Posterior vena cava (tissue), 2 donors: ENCODE measurements at places on chromosomes 7 and 10.
A peak's percentile ranks its signal among the peaks of the same experiment; 100 is the strongest.

GRCh38 chr10:10209167-10209566, 808.5 kb upstream of the CELF2 start:
- no peak for DNase-seq

DNA sequence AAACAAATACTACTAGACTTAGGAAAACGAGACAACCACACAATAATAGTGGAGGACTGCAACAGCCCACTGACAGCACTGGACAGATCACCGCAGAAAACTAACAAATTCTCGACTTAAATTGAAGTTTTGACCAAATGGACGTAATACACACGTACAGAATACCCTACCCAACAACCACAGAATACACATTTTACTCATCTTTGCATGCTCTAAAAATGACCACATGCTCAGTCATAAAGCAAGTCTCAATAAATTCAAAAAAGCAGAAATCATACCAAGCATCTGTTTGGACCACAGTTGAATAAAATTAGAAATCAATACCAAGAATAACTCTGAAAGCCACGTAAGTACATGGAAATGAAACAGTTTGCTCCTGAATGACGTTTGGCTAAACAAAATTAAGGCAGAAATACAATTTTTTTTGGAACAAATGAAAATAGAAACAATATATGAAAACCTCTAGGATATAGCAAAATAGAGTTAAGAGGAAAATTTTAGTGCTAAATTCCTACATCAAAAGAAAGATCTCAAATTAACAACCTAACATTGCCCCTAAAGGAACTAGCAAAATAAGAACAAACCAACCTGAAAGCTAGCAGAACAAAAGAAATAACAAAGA, 30.6 kb downstream of the MAPK8 start:
- DNase-seq: no peak

DNA sequence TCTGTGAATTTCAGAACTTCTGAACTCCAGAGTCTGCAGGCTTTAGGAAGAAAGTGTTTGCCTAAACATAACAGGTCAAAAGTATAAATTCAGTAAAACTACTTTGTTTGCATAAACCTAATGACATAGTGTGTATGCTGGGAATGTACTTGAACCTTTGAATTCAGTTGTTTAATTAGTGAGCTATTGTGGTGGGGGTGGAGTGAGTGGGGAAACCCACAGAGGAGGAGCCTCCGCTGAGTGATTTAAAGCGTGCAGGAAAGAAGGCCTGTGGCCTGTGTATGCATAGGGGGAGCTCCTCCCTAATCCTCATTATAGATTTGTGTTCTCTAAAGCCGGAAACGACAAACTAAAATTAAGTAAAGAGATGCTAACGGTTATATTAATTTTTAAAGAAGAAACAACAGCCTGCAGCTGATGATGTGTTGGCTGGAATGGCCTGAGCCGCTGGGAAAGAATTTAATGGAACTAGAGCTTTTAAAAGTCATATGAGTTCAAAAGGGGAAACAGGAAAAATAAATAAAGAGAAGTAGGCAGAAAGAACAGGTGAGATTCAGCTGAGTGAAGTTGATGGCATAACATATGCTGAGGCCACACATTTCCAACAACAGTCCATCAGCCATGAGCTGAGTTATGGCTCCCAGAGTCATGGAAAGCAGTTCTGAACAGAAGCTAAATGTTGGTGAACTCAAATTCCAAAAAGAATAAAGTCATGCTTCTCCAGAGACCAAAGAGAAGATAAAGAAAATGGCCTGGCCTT, 595.0 kb downstream of the GRM8 start:
- DNase-seq: no peak

DNA sequence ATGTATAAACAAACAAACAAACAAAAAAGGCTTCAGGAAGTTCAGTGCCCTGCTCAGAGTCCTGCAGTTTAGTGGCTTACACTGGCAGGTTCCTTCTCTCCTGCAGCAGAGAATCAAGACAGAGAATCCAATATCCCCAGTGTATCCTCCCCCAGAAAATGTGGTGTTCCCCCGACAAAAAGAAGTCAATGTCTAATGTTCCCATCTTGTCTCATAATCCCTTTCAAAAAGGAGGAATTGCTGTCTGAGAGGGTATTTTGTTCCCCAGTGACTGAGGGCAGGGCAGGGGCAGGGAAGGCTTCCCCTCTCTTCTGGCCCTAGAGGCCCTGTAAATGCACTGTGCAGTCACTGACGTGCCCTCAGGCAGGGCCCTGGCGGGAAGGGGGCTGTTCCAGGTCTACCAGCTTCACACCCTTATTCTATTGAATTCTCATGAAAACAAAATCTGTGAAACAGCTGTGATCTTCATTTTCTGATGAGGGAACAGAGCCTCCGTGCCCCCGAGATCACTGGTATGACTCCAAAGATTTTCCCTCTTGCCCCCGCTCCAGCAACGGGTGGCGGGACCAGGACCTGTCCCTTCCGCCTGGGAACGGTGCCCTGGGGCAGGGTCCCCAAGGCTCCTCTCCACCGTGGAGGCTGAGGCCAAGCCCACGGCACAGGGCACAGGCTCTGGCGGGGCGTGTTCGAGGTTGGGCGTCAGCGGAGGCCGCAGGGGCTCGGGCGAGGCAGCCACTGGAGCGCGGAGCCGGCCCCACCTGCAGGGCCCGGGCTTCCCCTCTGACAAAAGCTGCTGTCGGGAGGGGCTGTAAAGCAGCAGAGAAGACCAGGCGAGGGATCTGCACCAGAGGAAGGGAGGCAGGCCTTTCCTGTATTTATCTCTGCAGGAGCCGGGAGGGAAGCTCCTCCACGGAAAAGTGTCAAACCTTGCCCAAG, 13.4 kb upstream of the WDFY4 start:
- no peak for DNase-seq

DNA sequence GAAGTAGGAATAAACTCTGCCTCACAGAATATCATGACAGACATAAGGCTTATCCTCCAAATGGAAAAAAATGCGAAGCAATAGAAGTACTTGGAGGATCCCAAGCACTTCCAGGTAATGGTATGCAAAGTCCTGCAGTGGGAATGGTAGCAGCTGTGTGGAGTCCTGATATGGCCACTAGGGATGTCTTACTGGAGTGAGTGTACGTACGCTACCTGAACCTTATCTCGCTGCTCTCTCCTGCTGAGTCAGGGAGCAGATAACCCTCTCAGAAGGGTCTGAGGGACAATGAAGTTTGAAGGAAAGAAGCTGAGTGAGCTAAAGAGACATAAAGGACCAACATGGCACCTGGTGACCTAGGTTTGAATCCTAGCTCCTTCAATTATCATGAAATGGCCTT, 42.2 kb downstream of the CH25H start:
- no peak for DNase-seq

DNA sequence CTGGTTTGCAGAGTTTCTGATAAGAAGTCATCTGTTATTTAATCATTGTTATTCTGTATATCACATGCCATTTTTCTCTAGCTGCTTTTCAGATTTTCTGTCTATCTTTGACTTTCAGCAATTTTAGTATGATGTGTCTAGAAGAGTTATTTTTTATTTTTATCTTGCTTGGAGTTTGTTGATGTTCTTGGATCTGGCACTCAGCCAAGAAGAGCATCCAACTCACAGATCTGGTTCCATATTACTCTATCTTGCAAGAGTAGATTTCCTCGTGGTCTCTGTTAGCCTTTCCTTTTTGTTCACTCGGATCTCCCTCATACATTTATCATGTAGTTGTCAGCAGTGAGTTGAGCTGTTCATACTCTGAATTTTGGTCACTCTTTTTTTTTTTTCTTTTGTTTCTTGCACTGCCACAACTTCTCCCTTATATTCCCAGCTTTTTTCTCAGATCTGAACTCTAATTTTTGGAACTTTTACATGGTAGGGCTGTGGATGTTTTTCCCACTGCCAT, 54.8 kb upstream of the CALCR start:
- DNase-seq: no peak

- no peak for DNase-seq
Observed at GRCh38 chr7:141071260-141071854, 2.5 kb upstream of the TMEM178B start.

DNA sequence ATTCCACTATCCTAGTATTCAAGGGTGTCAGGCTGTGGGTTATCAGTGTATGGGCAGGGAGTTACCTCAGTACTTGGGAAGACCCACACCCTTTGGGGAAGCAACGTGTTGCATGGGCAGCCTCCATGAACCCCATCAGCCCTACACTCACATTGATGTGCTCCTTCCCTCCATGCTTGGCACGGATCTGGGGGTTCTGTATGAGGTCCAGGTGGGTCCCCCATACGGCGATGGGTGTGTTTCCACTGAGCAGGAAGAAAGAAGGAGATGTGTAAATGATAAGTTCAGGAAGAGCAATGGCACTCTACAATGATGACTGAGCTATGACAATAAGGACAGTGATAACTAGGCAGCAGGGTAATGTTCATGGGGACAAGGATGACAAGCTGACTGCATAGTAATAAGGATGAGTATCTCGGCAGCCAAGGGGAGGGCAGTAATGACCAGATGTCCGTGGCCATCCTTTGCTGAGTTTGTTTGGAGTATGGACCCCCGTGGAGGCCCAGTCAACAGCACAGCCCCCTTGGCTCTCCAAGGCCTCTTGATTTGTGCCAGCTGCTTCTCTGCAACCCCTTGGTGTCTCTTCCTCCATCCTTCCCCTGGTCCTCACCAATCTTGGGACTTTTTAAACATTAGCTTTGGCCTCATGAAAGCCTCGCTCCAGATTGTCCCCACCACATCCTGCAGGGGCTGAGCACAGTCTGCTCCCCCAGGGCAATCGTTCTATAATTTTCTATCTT, 394.2 kb downstream of the PLXNA4 start:
- DNase-seq: peak; percentile 52

- no peak for DNase-seq
Observed at GRCh38 chr10:116815641-116816415, 33.5 kb upstream of the ENO4 start.

- no peak for DNase-seq
Observed at GRCh38 chr10:88908194-88908593, 28.1 kb downstream of the STAMBPL1 start.

DNA sequence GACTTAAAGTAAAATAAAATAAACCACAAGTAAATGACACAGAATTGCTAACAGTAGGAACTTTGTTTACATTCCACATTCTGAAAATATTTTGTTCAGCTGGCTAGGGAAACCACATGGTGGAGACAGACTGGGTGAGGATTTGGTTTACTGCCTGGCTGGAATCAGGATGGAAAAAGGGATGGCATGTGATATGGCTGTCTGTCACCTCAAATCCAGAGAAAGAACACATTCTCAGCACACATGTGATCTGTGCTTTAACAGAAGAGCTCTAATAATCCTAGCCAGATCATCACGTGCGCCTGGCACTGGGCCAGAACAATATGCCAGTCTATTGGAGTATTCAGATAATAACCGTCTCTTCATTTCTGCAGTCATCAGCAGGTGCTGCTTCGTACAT, 90.9 kb upstream of the PIP4K2A start:
- DNase-seq: no peak

GRCh38 chr10:3761021-3761686, 23.9 kb downstream of the KLF6 start:
- DNase-seq: no peak

DNA sequence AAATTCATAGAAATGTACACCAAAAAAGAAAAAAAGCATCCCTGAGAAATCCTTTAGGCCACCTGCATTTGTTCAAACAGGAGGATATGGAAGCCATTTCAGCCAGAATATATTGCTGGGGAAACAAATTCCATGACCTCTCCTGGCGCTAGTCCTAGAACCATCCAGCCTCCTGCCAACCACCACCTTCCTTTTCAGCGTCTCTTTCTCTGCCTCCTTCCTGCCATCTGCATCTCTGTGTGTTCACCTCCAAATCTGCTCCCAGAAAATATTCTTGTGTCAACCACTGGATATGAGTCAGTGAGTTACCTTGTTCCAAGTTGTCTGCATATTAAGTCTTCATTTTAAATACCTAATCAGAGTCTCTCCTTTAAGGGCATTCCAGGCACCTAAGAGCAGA, 50.6 kb upstream of the NPY start:
- DNase-seq: no peak

- no peak for DNase-seq
Observed at GRCh38 chr7:34269084-34269483, 363.7 kb downstream of the BMPER start.

GRCh38 chr7:139055674-139056073, 19.8 kb upstream of the ZC3HAV1L start:
- no peak for DNase-seq

DNA sequence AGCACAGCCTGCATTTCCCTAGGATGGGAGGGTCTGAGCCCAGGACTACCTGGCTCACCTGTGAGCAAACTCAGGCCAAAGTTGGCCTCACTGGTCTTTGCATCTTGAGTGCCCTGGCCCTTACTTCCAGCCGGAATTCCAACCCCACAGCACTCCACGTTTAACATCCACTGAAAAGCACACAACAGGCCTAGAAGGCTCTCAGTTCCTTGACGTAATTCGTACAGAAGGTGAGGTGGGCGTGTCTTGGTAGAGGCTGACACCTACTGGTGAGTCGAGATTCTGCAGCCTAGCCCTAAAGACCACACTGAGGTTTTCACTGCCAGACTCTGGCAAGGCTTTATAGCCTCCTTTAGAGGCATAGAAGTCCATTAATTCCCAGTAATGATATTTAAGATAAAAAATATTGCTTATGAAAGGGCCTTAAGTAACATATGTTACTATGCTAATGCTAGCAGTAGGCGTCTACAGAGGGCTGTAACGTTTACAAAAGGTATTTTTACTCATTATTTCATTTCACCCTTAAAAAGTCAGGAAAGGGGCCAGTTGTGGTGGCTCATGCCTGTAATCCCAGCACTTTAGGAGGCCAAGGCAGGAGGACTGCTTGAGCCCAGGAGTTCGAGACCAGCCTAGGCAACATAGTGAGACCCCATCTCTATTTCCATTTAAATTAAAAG, 95.8 kb downstream of the HIP1 start:
- no peak for DNase-seq

GRCh38 chr7:44567884-44568283, 5.8 kb downstream of the DDX56 start:
- peak; percentile 60 for DNase-seq

DNA sequence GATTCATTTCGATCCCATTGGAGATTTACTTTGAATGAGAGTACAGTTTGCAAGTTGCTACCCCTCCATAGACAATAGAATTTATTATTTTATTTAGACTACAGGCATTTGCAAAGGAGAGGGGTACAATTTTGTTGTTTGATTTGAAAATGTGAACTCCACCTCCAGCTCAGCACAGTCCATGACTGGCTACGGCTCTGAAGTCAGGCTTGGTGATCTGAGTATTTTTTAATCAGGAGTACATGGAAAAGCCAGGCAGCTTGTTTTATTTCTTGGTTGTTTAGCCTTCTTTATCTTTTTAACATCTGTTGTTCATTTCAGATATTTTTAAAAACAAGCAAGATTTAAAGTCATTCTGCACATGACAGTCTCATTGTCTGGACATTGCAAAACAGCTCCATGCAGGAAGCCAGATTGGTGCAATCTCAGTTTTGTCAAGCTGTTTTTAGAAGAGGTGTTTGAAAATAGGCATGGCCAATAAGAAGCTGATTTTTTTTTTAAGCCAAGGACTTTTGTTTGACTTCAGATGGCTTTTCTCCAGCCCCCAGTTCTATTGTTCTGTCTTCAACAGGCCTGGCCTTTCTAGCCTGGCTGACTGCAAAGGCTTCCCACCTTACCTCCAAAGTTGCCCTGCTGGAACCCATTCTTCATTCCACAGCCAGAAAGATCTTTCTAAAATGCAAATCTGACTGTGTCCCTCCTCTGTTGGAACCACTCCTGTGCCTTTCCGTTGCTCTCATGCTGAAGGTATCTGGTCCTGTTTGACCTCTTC, 12.2 kb downstream of the PLXDC2 start:
- no peak for DNase-seq

GRCh38 chr10:112376396-112376790, 2.5 kb downstream of the ACSL5 start:
- DNase-seq: no peak

- no peak for DNase-seq
Observed at GRCh38 chr10:30045961-30046360, 13.4 kb downstream of the JCAD start.
